Stimulated activated CD8-positive, alpha-beta memory T cell treated with anti-CD3 and anti-CD28 coated beads, Interleukin-7, amount 100 ng/mL, for 4 hours (primary cell): ENCODE measurements at places on chromosomes 4 and X.

- DNase-seq: no peak
These were observed 127.0 kb upstream of the GATB start for GRCh38 chr4:151887816-151888180.

GRCh38 chr4:74037076-74037955, 1.2 kb downstream of the CXCL3 start:
- DNase-seq: no peak

GRCh38 chrX:67543818-67544217, at the start of gene AR:
TSS of gene AR (plus strand) at chrX:67544021. CDS start at chrX:67545147, 1,126 bp downstream.
- no peak for DNase-seq

- no peak for DNase-seq
These were observed 277.7 kb downstream of the ARAP2 start for GRCh38 chr4:35966566-35966965.

DNA sequence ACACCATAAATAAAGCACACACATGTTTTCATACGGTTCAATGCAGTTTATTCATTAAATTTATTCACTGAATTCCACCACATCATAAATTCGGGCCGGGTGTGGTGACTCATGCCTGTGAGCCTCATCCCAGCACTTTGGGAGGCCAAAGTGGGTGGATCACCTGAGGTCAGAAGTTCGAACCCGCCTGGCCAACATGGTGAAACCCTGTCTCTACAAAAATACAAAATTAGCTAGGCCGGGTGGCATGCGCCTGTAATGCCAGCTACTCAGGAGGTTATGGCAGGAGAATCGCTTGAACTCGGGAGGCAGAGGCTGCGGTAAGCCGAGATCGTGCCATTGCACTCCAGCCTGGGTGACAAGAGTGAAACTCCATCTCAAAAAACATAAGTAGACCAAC, 131.6 kb downstream of the PDS5A start:
- DNase-seq: no peak

DNA sequence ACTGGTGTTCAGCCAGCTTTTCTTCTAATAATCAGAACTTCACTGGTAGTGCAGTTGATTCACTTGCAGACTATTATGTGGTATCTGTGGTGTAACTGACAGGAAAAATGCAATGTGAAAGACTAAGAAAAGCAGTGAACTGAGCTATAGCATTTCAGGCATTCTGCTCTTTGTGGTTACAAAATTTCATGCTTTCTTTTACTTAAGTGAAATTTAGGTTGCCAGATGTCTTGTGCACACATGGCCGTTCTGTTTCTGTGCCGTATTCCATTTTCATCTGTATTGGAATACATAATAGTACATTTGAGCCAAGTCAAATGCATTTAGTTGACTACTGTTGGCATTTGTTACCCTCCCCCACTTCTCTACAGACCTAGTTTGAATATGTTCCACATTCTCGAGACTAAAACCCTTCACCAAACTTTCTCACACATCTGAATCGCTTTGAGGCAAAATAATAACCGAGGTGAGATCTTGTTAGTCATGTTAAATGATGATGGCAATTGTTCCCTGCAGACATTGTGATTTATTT, 8.2 kb downstream of the RTL3 start:
- DNase-seq: no peak

DNA sequence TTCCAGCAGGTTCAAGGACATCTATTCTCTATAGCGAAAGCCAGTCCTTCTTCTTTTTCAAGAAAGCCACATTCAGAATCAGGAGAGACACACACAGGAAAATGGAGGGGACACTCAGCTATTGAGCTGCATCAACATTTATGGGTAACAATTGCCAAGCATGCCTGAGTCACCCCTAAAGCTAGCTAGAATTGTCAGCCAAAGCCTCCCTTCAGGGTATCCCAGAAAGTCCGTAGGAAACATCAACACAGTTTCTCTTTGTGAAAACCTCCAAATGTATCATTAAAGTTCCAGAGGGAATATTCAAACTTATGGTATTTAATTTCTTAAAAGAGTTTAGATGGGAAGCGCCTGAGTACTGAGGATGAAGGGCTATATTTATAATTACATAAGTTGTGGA, 331.1 kb upstream of the SLC7A11 start:
- DNase-seq: no peak

- no peak for DNase-seq
These were observed 18.9 kb upstream of the ABLIM2 start for GRCh38 chr4:8177552-8177951.

- no peak for DNase-seq
These were observed 1222.0 kb upstream of the PRKX start for GRCh38 chrX:4935401-4935800.

DNA sequence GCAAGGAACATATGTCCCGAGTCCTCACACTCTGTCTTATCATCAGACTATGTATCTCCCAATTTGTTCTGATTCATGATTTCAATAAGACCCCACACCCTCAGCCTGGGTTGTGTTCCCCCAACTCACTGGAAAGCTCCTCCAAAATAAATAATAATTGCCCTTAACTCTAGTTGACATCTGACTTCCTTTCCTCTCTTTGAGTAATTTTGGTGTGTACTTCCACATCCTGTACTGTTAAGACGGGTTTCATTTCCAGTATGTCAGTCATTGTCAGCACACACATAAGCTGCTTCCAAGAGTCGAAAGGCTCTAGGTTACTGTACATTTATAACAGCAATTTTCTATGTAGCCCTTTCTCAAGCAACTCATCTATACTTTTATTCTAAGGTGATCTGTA, 52.2 kb upstream of the C1QTNF7 start:
- no peak for DNase-seq

DNA sequence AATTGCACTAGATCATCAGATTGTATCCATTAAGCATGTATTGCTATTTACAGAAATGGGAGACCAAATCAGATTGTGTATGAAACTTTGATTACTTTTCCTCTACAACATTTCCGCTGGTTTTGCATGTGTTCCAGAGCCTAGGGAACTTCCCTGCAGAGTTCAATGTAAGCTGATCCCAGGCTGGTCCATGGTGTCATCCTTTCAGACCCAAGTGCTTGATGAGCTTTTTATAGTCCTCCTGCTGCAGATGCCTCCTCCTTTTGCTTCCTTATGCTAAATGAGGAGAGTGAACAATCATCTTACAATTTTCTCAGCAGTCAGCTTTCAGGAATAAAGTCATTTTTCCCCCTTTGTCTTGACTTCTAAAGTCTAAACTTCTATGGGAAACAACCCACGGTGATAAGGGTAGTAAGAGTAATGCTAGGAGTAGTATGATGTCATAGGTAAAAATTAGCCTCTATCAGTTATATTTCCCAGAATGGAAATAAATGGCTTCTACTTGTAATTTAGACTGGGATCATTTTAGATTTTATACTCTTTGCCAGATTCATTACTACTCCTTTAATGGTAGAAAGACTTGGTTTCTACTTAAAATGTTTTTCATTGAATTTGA, 55.1 kb upstream of the SLC4A4 start:
- no peak for DNase-seq

- DNase-seq: no peak
These were observed 831.3 kb downstream of the NLGN4X start for GRCh38 chrX:5397409-5397808.

- DNase-seq: no peak
These were observed 7.6 kb downstream of the PDE6B start for GRCh38 chr4:632926-633325.
